ENCODE measurements at places on chromosomes 5 and 9.
A peak's percentile ranks its signal among the peaks of the same experiment; 100 is the strongest.

DNA sequence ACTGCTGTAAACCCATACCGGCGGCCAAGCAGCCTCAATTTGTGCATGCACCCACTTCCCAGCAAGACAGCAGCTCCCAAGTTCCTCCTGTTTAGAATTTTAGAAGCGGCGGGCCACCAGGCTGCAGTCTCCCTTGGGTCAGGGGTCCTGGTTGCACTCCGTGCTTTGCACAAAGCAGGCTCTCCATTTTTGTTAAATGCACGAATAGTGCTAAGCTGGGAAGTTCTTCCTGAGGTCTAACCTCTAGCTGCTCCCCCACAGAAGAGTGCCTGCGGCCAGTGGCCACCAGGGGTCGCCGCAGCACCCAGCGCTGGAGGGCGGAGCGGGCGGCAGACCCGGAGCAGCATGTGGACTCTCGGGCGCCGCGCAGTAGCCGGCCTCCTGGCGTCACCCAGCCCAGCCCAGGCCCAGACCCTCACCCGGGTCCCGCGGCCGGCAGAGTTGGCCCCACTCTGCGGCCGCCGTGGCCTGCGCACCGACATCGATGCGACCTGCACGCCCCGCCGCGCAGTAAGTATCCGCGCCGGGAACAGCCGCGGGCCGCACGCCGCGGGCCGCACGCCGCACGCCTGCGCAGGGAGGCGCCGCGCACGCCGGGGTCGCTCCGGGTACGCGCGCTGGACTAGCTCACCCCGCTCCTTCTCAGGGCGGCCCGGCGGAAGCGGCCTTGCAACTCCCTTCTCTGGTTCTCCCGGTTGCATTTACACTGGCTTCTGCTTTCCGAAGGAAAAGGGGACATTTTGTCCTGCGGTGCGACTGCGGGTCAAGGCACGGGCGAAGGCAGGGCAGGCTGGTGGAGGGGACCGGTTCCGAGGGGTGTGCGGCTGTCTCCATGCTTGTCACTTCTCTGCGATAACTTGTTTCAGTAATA is at the start of gene FXN:
Gene FXN, plus strand, starts transcription at position 315 of the 871 bp plus-strand sequence. Its CDS starts 31 bp downstream, at position 346.
- H3K4me1 ChIP-seq = peaks cover 10% of the 10 kb centered on the region
- peak within 1 kb of the TSS; percentile 91 for H3K27ac ChIP-seq
- no peaks in the 10 kb centered on the region for H3K36me3 ChIP-seq
- H3K27me3 ChIP-seq = no peaks in the 10 kb centered on the region
- DNase-seq = peak; percentile 77

DNA sequence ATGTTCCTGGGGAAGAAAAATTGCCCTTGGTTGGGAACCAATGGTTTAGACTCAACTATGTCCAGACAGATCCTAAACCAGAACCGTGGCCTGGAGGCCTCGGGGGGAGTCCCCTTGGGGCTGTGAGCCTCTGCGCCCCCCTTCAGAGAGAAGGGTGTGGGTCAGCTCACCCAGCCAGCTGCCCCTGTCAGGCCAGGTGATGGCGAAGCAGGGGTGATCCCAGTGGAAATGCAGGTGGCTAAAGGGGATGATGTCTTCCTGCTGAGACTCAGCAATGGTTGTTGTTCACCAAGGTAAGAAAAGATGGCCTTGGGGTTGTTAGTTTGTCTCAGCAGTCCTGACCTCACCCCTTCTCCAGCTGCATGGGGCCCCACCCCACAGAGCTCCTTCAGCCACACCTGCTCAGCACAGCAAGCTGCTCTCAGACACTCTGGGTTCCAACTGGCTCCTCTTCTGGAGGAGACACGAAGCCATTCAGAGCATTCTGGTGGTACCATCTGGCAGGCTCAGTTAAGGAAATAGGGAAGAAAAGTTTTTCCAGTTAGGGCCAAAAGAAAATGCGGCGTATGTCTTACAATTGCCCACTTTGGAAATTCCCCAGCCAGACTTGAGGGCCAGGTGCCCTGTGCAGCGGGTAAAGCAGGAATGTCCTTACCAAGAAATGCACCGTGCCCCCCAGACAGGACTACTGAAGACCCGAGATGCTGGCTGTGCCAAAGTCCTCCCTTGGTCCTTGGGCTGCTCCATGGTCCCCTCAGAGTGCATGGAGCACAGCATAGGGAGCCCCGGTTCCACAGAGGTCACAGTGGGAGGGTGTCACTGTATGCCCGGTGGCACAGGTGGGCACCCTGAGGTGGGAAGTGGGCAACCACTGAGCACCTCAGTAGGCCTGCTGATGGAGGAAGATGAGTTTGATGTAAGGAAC is 90.2 kb downstream of the NSUN2 start:
- H3K4me3 ChIP-seq = no peak overlapping the region
- no peaks in the 10 kb centered on the region for H3K4me1 ChIP-seq
- peaks cover 11% of the 10 kb centered on the region for H3K27me3 ChIP-seq
- no peak for DNase-seq
- no peaks in the 10 kb centered on the region for H3K36me3 ChIP-seq
- no peak overlapping the region for H3K27ac ChIP-seq

- no peak overlapping the region for H3K27ac ChIP-seq
- no peak overlapping the region for H3K4me3 ChIP-seq
- peaks cover 3% of the 10 kb centered on the region for H3K27me3 ChIP-seq
- H3K4me1 ChIP-seq = no peaks in the 10 kb centered on the region
- H3K36me3 ChIP-seq = no peaks in the 10 kb centered on the region
- DNase-seq = no peak
Measured at GRCh38 chr5:11045411-11045810, 284.4 kb upstream of the DAP start.

DNA sequence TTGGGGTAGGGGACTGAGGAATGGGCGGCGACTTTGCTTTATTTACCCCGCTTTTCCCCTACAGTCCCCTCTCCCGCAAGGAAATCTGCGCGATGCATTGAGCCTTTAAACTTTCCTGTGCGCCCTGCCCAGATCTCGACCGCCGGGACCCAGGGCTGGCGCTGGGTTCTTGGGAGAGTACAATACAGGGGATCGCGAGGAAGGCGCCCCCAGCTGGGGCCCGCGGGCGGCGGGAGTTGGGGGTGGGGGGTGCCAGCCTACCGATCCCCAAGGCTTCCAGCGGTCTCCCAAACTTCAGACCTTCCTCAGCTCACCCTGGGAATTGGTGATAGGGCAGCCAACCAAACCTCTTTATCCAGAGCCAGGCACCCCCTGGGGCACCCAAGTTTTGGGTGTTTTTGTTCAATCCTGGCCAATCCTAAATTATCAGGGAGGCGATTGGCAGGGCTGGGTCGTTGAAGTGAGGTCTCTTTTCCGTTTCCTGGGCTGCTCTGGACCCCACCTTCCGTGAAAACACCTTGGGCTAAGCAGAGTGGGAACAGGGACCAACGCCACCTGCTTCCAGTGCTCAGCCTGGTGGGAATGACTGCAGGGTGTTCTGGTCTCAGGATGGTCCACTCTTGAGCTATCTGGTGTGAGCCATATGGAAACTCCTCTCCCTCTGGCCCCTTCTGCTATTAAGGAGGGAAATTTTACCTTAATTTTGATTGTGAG is 51.4 kb upstream of the DAB2IP start:
- H3K27ac ChIP-seq = no peak overlapping the region
- peaks cover 8% of the 10 kb centered on the region for H3K36me3 ChIP-seq
- peak overlapping the region; percentile 39 for H3K4me3 ChIP-seq
- H3K27me3 ChIP-seq = peaks cover 46% of the 10 kb centered on the region

DNA sequence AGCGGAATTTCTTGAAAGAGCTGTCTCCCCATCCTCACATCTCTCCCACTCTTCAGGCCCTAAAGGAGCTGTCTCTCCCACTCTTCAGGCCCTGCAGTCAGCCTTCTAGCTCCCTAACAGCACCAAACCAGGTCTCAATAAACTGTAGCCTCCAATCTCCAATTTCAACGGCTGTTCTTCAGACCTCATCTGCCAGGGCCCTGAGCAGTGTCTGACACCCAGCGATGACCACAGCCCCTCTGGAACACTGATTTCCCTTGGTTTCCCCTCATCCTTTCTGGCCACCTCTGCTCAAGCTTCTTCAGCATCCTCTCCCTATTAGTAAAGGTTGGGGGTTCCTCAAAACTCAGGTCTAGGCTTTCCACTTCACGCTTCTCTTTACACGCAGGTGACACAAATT is 1.6 kb upstream of the P4HA2 start:
- H3K4me1 ChIP-seq = peaks cover 34% of the 10 kb centered on the region
- H3K27ac ChIP-seq = peak overlapping the region; percentile 21
- peaks cover 37% of the 10 kb centered on the region for H3K27me3 ChIP-seq
- no peak for DNase-seq

- no peak overlapping the region for H3K4me3 ChIP-seq
- peaks cover 7% of the 10 kb centered on the region for H3K4me1 ChIP-seq
- H3K27me3 ChIP-seq = no peaks in the 10 kb centered on the region
- H3K27ac ChIP-seq = no peak overlapping the region
- H3K36me3 ChIP-seq = no peaks in the 10 kb centered on the region
Measured at GRCh38 chr5:124596595-124597421, 149.6 kb downstream of the ZNF608 start.

DNA sequence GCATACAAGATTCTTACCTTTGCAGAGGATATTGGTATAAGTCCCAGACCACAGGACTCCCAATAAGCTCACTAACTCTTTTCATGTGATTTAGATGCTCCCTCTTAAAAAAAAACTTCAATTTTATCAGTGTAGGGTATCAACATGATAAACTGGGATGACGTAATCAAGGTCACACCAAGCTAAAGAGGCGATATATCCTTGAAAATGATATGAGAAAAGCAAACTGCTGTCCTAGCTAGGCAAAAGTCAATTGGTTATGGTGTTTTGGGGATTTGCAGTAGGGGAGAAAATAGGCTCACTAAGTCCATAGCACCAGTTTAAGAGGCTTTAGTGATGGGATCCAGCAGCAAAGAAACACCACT is 354.4 kb downstream of the DIRAS2 start:
- no peak overlapping the region for H3K4me3 ChIP-seq
- H3K36me3 ChIP-seq = no peaks in the 10 kb centered on the region
- no peak for DNase-seq
- H3K4me1 ChIP-seq = no peaks in the 10 kb centered on the region
- H3K27ac ChIP-seq = no peak overlapping the region
- H3K27me3 ChIP-seq = peaks cover 34% of the 10 kb centered on the region

All from naive B cell (primary cell).